ENCODE measurements at places on chromosomes 3 and 15. TPM values are rescaled to one million over a fixed set of nuclear protein-coding genes. Genes with fewer than 3 reads are reported as not detected.

Gene BTLA
- 17.5 TPM for total RNA-seq

Gene EPHB1
- 1.3 TPM for total RNA-seq

Gene MST1
- 29.8 TPM for total RNA-seq

Gene CMTM7
- 72.3 TPM for total RNA-seq

Gene SLC6A11
- total RNA-seq: not detected

Gene SETMAR
- 7.5 TPM for total RNA-seq

Gene INKA1
- 1.5 TPM for total RNA-seq

Gene HCLS1
- total RNA-seq: 259 TPM

Gene THPO
- not detected for total RNA-seq

Gene PLXNA1
- total RNA-seq: 3.7 TPM

Gene MCF2L2
- total RNA-seq: 11.5 TPM

Gene GABRR3
- total RNA-seq: not detected

Gene LRRC31
- total RNA-seq: not detected

Gene ULK4
- 11.1 TPM for total RNA-seq

Gene CORO2B
- 0.07 TPM for total RNA-seq

Gene ERC2
- total RNA-seq: 0.35 TPM

Gene XIRP1
- total RNA-seq: 0.09 TPM

Gene MYL3
- total RNA-seq: not detected

All from activated T-cell treated with anti-CD3 and anti-CD28 coated beads, Interleukin-2, amount 50 U/mL, for 72 hours (primary cell).